NCI-H1105 (cell line): ENCODE measurements at places on chromosomes 3 and 15.

DNA sequence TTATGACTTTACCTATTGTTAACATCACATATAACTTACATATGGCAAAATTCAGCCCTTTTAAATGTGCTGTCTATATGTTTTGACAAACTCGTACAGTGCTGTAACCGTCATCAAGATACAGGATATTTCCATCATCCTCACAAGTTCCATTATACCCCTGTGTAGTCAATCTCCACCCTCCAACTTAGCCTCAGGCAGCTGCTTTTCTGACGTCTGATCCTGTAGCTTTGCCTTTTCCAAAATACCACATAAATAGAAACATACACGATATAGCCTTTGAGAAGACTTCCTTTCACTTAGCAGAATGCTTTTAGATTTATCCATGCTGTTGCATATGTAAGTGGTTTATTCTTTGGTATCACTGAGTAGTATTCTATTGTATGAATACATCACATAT is 47.1 kb downstream of the SLC12A1 start:
- DNase-seq: no peak

- DNase-seq: no peak
Measured at GRCh38 chr3:129432036-129432435, 3.6 kb upstream of the EFCAB12 start.

GRCh38 chr15:95574053-95574452 is 756.4 kb upstream of the NR2F2 start:
- no peak for DNase-seq

GRCh38 chr3:87311309-87311708 is 34.9 kb upstream of the POU1F1 start:
- no peak for DNase-seq

GRCh38 chr3:188296761-188297612 is 143.0 kb downstream of the LPP start:
- DNase-seq: no peak

DNA sequence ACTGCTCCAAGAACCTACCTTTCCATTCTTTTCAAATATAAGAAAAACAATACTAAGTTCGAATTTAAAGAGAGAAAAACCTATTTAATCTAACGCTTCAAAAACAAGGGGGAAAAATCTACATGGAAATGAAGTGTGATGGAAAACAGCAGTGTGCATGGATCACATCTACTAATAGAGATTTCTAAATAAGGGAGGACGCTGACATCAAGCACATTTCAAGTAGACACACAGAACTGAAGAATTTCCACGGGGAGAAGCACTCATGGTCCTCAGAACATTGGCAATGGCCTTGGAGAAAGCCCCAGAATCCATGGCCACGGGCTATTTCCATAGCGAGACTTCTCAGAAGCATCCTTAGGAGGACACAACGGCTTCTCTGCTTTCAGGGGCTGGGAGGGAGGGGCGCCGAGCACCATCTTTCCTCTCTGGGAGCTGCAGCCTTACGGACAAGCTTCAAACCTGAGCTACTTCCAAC is 1.0 kb downstream of the TASOR start:
- no peak for DNase-seq

GRCh38 chr3:65627062-65627461 is 411.7 kb downstream of the MAGI1 start:
- no peak for DNase-seq

DNA sequence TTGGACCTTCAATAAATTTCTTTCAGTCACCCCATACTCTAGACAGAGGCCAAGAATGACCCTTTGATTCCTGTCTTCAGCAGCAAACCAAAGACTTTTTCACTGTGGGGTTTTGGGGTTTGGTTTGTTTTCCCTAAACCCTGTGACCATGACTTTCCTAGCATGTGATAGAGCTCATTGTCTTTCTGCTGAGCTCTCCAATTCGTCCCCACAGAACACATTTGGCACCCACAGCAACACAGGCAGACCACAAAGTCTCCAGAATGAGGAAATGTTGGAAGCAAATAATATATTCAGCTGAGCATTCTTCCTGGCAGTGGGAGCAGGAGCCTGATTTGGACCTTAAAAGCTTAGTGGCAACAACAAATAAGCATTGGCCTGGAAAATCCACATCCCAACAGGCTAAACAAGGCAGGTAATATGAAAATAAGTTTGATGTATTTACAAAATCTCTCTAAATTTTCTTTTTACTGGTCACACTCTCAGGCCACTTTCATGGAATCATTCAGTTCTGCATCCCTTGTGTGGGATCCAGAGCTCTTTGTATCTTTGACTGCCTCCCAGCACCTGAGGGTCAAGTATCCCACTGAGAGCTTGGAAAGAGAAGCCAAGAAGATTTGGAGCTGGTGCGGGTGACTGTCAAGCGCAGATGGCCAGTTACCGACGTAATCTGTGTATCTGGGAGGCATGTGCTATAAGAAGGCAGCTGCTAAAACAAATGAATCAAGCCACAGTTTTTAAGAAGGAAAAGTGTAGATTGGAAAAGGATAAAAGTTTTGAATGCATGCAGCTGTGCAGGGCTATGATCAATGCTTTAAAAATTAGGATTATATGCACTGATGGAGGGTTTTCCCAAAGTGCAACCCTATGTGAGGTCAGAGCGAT is 36.5 kb upstream of the CPB1 start:
- no peak for DNase-seq
